Thoracic aorta (tissue), 2 donors: ENCODE measurements at places on chromosomes 1 and 21.

DNA sequence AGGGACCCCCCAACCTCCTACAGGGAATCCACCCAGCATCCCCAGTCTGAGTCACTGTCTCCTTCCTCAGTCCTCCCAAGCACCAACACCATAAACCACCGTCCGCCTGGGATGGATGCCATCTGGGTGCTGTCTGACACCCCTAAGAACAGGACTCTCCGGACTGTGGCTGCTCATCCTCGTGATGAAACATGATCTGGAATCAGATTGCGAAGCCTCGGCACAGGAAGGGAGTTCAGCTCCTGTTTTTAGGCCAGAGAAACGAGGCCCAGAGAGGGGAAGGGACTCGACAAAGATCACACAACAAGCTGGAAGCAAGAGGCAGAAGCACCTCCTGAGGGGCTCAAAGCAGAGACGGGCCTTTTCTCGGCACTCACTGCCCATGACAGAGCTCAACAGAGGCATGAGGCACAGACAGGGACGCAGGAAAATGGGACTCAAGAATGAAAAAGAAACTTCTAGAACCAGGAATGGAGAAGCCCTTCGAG is 8.4 kb downstream of the KCNN3 start:
- H3K36me3 ChIP-seq: no peaks in the 10 kb centered on the region
- H3K4me3 ChIP-seq: no peak overlapping the region
- H3K27ac ChIP-seq: no peak overlapping the region
- H3K4me1 ChIP-seq: no peaks in the 10 kb centered on the region
- no peaks in the 10 kb centered on the region for H3K27me3 ChIP-seq

DNA sequence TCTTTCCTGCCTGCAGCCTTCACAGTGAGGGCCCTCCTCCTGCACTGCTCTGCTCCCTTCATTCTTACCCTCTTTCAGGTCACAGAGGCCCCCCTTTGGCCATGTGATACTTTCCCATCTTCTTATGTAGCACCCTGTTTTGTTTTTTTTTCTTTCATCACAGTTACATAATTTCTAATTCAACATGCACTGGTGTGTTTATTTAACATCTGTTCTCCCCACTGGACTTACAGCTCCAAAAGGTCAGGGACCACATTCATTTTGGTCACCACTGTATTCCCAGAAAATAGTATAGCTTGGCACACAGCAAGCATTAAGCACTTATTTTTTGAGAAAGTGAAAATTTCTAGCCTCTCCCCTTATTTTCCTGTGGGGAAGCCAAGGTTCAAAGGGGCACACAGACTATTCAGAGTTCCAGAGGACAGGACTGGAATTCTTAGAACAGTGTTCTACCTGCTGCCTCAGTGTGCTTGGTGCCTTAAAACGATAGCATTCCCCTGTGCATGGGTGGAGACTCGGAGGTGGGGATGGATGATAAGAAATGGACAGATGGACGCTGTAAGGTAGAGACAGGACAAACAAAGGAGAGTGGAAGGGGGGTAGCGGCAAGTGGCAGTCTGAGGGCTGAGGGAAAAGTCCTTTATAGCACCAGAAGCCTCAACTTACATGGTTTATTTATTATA is 5.3 kb downstream of the DENND2D start:
- no peak overlapping the region for H3K27ac ChIP-seq
- H3K27me3 ChIP-seq: no peaks in the 10 kb centered on the region
- no peak overlapping the region for H3K4me3 ChIP-seq
- peaks cover 11% of the 10 kb centered on the region for H3K4me1 ChIP-seq

DNA sequence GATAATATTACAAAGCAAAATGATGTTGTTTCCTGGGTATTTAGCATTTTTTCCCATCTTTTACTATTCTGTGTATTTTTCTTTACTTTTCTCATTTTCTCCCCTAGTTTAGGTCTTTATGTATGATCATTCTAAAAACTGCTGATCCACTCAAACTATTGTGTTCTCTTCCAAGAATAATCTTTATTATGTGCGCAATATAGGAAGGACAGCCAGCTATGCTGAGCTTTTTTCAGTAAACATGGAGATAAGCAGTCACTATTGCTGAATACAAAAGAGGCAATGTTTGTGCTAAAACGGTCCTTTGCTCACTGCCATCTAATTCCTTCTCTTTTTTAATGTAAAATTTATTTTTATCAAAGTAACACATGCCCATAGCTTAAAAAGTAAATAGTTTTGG is 6.7 kb upstream of the PTBP2 start:
- H3K27ac ChIP-seq: no peak overlapping the region
- no peaks in the 10 kb centered on the region for H3K27me3 ChIP-seq
- H3K4me1 ChIP-seq: no peaks in the 10 kb centered on the region
- no peak for DNase-seq

DNA sequence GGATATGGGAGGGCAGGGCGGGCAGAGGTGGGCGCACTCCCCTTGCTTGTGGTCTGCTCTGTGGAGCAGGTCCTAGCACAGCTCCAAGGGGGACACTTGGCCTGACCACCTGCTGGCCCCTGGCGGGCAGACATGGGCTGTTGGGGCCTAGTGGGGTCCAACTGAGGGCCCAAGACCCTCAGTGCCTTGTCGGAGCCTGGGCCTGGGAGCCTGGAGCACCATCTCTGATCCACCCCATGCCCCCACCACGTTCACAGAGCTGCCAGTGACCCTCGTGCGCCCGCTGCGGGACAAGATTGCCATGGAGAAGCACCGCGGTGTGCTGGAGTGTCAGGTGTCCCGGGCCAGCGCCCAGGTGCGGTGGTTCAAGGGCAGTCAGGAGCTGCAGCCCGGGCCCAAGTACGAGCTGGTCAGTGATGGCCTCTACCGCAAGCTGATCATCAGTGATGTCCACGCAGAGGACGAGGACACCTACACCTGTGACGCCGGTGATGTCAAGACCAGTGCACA is 70.6 kb downstream of the OBSCN start:
- DNase-seq: no peak
- peaks cover 3% of the 10 kb centered on the region for H3K4me1 ChIP-seq
- no peaks in the 10 kb centered on the region for H3K27me3 ChIP-seq
- no peaks in the 10 kb centered on the region for H3K36me3 ChIP-seq
- H3K4me3 ChIP-seq: no peak overlapping the region
- H3K27ac ChIP-seq: no peak overlapping the region

DNA sequence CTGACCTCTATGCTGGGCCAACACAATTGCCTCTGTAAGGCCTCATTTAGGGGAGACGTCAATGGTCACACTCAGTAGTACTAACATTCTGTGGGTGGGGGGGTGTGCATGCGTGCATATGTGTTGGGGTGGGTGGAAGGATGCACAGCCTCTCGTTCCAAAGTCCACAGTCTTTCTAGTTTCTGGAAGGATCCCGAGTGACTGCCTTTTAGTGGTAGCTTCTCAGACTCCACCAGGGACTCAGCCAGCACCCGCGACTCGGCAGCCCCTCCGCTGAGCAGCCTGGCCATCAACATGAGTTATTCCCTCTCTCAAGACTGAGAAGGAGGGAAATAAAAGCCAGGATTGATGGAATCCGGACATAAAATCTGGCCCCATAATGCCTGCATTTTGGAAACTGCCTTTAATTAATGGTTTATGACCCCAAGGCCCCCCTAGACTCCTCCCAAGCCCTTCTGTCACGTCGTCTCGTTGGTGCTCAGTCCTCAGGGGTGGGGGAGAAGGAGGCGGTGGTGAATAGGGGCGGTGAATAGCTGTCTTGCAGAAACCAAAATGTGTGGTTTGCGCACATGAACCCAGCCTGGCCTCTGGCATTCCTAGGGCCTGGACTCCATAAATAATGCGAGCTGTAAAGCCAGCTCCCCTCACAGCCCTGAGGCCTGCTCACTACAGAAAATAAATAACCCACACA is 65.1 kb upstream of the TMEM51 start:
- H3K27me3 ChIP-seq: no peaks in the 10 kb centered on the region
- H3K4me3 ChIP-seq: no peak overlapping the region
- DNase-seq: no peak
- no peaks in the 10 kb centered on the region for H3K4me1 ChIP-seq
- H3K36me3 ChIP-seq: no peaks in the 10 kb centered on the region

DNA sequence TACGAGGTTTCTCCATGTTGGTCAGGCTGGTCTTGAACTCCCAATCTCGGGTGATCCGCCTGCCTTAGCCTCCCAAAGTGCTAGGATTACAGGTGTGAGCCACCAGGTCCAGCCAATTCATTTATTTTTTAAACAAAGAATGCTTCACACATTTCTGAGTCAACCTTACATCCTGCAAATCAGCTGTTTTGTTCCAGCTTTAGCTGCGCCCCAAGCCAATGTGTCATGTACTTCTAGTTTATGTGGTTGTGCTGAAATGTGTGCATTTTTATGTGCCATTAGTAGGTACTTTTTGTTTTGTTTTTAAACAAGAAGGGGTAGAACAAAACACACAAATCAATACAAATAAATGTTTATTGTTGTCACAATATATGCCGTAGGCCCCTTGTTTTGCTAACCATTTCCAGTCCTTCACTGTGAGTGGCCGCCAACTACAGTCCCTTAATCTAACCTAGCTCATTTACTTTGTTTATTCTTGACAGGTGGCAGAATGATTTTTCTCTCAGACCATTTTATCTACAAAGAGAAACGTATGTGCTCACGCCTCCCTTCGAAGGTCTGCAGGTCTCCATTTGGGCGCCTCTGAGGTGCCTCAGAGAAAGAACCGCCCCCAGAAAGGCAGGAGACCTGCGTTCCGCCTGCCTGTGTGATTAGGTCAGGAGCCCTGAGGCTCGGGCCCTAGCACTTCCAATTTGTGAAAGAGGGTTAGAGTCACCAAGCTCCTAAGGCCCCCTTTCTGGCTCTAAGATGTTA is 2.8 kb upstream of the CASQ2 start:
- no peaks in the 10 kb centered on the region for H3K27me3 ChIP-seq
- no peak overlapping the region for H3K27ac ChIP-seq
- H3K4me3 ChIP-seq: peak overlapping the region; percentile 58
- no peak for DNase-seq
- no peaks in the 10 kb centered on the region for H3K36me3 ChIP-seq

- DNase-seq: no peak
- no peaks in the 10 kb centered on the region for H3K27me3 ChIP-seq
- no peak overlapping the region for H3K27ac ChIP-seq
- H3K36me3 ChIP-seq: no peaks in the 10 kb centered on the region
Observed at GRCh38 chr1:212310383-212310782, 25.2 kb downstream of the PPP2R5A start.

- no peaks in the 10 kb centered on the region for H3K36me3 ChIP-seq
- no peaks in the 10 kb centered on the region for H3K27me3 ChIP-seq
- H3K4me1 ChIP-seq: no peaks in the 10 kb centered on the region
Observed at GRCh38 chr1:22273686-22274681, 131.1 kb upstream of the WNT4 start.
